ENCODE measurements at places on chromosomes 11 and 22.
A peak's percentile ranks its signal among the peaks of the same experiment; 100 is the strongest.

DNA sequence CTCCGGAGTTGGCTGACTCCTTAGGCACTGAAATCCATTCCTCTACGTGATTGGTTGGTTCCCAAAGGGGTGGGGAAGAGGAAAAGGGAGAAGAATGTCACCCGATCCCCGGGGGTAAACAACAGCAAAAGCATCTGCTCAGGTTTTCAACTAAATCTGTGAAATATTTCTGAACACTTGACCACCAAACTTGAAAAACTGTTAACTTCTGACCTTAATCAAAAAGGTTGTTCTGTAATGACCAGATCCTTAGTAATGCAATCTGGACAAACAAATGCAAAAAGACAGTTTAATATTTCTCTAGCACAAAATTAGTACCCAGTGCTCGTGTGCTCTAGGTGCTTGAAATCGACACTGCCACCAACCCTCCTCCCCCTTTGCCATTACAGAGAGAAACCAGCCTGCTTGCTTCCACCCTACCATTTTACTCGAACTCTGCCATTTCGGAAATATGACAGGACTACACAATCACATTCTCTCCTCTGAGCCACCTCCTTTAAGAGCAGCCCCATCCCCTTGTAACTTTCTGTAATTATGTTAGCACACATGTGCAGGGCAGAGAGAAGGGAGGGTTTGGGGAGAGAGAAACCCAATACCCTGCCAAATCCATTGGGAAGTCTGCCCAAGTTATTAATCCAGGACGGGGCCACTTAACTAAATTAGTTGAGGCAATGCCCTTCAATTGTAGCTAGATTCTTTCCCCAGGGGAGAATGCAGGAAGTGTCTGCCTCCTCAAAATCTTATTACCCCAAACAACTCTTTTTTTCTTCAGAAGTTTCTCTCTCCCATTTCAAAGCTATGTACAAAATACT lies 113.8 kb downstream of the RBFOX2 start:
- DNase-seq: peak; percentile 93

- DNase-seq: no peak
Observed at GRCh38 chr11:32255841-32256240, 165.0 kb downstream of the RCN1 start.

- peak; percentile 49 for DNase-seq
Observed at GRCh38 chr11:132114185-132114584, 743.8 kb downstream of the NTM start.

DNA sequence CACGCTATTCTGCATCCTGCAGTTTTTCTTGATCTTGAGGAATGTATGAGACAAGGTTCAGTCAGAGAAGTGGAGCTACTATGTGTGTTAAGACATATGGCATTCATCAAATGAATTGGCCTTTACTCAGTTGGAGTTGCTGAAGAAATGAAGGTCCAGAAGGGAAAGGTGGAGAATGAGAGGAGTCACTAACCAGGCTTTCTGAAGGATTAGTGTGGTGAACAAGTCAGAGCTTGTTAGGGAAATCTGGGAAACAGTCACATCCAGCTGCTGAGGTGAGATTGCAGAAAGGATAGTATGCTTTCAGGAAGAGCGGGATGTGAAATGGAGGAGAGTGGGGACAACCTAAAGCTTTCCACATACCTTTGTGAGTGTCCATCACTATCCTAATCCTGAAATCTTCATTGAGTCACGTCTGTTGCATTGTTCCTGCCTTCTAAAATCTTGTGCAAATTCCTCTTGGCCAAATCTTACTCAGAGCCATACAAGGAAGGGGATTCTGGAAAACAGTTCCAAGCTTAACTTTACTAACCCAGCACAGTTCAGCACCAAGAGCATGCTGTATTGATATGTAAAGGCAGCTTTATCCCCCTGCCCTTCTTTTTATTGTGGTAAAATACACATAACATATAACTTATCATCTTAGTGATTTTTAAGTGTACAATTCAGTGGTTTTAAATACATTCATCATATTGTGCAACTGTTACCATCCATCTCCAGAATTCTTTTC lies 11.4 kb upstream of the PITPNB start:
- DNase-seq: no peak

DNA sequence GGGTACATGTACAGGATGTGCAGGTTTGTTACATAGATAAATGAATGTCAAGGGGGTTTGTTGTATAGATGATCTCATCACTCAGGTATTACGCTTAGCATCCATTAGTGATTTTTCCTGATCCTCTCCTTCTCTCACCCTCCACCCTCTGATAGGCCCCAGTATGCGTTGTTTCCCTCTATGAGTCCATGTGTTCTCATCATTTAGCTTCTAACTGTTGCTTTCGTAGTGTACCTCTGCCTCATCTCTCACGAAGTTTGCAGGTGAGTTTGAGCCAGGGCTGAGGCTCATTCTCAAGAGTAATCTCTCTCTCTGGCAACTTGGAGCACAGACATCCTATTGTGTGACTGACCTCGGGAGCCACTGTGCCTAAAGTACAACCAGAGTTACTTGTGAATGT lies 4.7 kb upstream of the HBE1 start:
- DNase-seq: no peak

GRCh38 chr22:38310518-38311322 lies 6.5 kb downstream of the CSNK1E start:
- DNase-seq: peak; percentile 43

DNA sequence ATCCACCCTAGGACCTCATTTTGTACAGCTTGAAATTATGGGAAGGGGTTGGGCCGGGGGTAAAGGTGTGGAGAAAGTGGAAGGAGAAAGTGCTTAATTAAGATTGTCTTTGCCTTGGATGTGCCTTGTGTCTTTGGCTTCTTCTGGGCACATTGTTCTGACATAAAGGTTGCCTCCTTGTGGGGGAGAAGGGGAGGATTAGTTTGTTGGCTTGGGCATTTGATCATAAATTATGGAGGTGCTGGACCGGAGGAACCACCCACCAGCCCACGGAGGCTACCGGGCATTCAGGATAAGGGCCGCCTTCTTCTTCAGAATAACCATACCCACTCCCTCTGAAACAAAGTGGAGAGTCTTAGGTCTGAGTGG lies 1.3 kb downstream of the PAFAH1B2 start:
- DNase-seq: peak; percentile 54

DNA sequence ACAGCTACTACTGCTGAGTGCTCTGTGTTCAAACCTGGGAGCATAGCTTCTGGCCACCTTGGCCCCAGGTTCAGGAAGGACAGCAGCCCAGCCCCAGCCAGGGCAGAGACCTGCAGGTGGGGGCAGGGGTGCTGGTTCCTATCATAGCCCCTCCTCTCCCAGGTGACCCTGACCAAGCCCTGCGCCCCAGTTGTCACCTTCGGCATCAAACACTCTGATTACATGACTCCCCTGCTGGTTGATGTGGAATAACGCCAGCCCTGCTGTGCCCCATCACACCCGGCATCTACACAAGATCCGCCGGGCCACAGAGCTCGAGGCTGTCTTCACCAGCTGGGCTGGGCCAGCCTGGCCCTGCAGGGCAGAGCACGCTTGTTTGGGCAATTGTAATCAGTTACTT lies 6.9 kb downstream of the SCGB1C1 start:
- no peak for DNase-seq

DNA sequence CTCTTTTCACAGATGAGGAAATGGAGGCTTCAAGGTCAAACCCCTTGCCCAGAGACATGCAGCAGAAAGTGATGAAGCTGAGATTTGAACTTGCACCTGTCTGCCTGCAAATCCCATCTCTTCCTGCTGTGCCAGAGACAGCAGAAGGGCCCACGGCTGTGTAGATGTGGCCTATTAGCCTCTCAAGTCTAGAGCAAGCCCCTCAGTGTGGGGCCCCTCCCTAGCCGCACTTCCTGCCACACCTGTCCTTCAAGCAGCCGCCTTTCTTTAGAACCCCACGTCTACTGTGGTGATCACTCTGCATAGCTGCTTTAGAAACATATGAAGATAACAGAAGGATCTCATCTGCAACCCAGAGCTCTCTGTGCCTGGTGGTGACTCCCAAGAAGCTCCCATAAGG lies 41.2 kb upstream of the JAM3 start:
- DNase-seq: no peak

DNA sequence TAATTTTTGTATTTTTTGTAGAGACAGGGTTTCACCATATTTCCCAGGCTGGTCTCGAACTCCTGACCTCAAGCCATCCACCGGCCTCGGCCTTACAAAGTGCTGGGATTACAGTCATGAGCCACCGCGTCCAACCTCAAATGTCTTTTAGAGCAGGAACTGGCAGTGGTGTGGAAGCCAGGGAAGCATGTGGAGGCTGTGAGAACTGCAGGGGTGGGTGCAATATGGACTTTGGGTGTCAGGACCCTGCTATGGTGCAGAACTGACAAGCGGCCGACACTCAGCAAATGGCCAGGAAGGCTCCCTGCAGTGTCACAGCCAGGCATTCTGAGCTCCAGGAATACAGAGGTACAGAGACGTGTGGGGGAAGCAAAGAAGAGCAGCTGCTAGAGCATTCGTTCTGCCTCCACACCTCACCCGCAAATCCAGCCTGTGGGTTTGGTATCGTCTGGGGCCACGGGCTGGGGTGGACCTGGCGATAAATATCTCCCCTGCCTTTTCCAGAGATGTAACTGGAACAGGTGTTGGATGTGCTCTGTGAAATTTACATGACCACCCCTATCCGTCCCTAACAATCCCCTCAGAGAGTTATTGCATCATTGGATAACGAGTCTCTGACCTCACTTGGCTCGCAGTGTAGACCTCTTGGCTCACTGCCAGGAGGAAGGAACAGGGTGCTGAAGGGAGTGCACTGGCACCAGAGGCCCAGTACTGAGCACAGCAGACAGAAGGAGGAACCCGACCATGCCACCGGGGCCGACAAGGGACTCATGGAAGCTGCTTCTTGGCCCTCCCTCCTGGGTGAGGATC lies 624.7 kb upstream of the B3GAT1 start:
- no peak for DNase-seq

DNA sequence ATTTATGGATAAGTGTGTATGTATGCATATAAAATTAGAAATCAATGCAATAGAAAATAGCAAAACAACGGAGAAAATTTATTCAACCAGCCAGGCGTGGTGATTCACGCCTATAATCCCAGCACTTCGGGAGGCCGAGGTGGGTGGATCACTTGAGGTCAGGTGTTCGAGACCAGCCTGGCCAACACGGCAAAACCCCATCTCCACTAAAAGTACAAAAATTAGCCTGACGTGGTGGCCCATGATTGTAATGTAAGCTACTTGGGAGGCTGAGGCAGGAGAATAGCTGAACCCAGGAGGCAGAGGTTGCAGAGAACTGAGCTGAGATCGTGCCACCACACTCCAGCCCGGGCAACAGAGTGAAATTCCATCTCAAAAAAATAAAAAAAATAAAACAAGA lies 5.5 kb downstream of the KRTAP5-6 start:
- no peak for DNase-seq

GRCh38 chr11:62069374-62069773 lies 54.4 kb upstream of the INCENP start:
- no peak for DNase-seq

DNA sequence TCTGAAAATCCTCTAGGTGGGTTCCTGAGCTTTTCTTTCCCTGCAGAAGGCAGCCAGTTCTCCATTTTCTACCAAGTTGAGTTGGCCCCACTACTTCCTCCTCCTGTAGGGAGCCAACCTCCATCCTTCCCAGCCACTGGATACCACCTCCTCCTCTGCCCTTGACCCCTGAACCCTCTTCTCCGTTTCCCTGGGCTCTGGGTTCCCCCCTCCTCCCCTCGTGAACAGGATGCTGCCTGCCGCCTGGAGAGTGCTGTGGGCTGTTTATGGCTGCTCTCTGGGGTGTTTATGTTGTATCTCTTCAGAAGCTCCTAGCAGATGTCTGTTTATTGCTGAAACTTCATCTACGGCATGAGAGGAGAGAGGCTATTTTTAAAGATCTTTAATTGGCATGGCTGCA lies 8.6 kb downstream of the MICAL2 start:
- DNase-seq: no peak

- DNase-seq: no peak
Observed at GRCh38 chr11:37109286-37109585, 511.2 kb upstream of the RAG2 start.

- peak; percentile 48 for DNase-seq
Observed at GRCh38 chr11:6925636-6926207, 504 bp upstream of the ZNF215 start.

GRCh38 chr11:80873310-80873999 lies 1432.6 kb upstream of the TENM4 start:
- DNase-seq: no peak

- no peak for DNase-seq
Observed at GRCh38 chr11:7589861-7590260, 76.1 kb downstream of the PPFIBP2 start.

- no peak for DNase-seq
Observed at GRCh38 chr11:9992306-9992705, 301.7 kb downstream of the SBF2 start.

- DNase-seq: no peak
Observed at GRCh38 chr11:63444160-63444559, 46.8 kb downstream of the PLAAT5 start.

- DNase-seq: no peak
Observed at GRCh38 chr22:28907311-28908008, 24.1 kb downstream of the ZNRF3 start.

DNA sequence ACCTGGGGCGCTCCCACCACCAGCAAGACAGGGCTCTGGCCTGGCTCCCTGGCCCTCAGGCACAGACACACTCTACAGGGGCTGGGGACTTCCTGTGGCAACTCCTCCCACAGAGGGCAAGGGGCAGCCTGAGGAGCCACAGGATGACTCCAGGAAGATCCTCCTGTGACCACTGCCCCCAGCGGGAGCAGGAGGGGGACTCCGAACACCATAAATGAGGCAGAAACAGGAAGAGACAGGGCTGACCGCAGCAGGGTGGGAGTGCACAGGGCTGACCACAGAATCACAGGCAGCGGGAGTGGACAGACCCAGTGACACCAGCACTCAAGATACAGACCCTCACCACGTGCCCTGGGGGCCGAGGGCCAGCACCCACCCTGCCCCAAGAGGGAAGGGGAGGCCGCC lies 10.8 kb downstream of the ARAP1 start:
- DNase-seq: peak; percentile 56

DNA sequence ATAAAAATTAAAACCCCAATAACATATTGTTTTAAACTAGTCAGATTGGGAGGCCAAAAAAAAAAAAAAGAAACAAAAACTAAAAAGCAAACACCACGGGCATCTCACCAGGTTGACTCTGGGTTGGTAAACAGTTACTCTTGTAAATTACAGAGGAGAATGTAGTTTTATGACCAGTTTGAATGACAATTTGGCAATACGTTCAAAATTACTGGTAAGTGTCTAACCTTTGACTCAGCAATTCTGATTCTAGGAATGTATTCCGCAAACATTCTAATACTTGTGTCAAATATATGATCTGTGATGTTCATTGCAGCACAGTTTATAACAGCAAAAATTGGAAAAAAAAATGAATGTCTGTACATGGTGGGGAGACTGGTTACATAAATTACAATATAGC lies 1376.0 kb downstream of the TBC1D22A start:
- DNase-seq: no peak

Measured in EH (cell line).